NCI-H748 treated with DMSO at 0.1 percent for 48 hours (cell line): ENCODE measurements at places on chromosomes 16 and 17.

DNA sequence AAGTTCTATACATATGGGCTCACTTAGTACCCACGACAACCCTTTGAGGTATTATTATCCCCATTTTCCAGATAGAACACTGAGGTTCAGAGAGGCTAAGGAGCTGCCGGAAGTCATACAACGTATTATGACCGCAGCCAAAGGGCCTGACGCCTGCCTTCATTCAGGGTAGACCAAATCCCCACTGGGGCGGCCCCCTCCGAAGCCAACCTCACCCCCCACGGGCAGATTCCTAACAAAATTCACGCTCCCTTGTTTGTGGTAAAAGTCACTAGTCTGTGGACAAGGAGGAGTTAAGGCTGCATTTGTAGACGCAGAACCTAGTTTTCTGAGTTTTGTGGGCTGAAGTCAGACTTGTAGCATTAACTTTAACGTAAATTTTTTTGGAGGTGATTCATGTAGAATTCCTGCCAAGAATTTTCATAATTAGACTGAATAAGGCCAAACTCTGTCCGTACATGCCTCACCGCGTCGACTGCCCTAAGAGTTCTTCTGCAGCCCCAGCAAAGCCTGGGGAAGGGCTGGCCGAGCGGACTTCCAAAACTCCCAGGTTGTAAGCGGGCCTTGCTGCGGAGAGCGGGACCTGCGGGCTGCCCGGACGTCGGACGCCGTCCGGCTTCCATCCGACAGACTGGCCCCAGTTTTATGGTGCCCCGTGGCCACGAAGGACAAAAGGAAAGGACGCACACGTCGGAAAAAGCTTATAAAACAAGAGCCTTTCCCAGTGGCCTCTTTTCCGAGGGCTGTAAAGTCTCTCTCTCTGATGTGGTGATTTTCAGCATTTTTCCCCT lies 75.7 kb downstream of the NXN start:
- no peak for DNase-seq

DNA sequence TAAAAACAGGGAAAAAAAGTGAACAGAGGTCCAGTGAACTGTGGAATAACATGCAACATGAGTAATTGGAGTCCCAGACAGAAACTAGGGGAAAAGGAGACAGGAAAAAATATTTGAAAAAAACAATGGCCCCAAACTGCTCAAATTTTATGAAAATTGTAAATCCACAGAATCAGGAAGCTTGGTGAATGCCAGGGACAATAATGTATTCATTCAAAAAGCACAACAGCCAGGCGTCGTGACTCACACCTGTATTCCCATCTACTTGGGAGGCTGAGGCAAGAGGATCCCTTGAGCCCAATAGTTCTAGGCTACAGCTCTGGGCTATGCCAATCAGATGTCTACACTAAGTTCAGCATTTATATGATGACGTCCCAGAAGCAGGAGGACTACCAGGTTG lies 23.7 kb downstream of the NCOR1 start:
- DNase-seq: no peak

DNA sequence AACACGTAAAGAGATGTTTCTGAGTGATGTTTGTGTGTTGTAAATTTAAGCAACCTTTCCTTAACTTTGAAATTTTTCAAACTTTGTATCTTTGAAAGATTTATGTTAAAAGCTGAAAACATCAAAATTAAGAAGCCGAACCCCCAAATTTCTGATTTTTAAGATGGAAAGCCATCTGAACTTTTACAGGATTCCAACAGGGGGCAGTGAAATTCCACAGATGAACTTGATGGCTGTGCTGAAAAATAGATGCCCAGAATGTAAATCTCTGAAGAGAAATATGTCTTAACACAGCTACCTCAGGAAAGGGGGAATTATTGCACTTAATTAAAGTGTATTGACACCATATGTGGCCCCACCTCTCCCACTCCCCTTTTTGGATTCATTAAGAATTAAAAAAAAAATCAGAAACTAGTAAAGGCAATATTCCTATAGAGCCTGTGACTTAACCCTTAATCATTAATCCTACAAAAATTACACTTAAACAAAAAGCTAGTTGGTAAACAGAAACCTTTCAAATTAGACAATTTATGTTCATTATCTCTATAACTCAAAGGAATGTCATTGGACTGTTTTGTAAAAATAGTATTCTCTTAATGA lies 597.9 kb downstream of the KCNJ2 start:
- peak; percentile 73 for DNase-seq

- DNase-seq: no peak
These were observed 18.0 kb downstream of the TNRC6A start for GRCh38 chr16:24747441-24747840.

- DNase-seq: no peak
These were observed 116.5 kb downstream of the ZNF778 start for GRCh38 chr16:89334050-89334449.

DNA sequence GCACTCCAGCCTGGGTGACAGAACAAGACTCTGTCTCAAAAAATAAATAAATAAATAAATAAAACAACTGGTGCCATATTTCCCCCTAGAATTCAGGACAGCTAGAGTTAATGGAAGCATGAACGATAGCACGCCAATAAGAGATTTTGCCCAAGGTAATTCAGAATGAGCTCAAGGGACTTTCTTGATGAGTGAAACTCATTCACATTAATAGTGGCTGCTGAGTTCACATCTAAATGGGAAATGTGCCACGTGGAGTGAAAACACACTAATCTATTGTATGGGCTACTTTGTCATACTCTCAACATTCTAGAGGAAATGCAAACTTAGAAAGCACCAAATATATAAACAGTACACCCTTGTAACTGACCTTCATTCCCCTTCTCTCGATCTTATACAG lies 47.4 kb upstream of the PSMD7 start:
- DNase-seq: peak; percentile 11

DNA sequence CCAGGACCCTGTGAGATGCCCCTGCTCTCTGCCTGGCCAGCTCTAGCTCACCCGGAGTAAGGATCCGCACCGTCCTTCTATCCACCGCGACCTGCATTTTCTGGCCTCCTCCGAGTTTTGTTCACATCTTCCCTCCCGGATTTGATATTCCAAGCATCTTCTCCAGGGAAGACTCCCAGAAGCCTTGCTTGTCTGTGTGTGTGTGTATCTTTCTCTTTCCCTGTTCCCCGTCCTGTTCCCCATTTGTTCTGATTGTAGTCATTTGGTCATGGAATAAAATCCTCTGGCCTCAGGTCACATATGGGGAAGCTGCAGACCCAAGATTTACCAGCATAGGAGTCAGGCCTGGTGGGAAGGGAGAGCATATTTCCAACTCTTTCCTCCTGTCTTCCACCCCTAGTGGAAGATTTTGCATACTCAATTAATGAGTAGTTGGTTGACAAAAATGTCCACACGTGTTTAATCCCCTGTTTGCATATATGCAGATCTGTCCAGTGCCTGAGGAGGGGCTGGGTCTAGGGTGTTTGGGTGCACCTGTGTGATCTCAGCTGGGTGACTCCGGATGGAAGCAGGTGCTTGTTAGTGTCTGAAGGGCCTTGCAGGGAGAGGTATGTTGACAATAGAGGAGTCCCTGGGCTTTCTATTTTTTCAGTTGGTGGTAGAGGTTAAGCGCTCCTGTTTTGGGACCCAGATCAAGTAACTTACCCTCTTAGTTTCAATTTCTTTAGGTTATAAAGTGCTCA lies 1.9 kb downstream of the PRAC1 start:
- DNase-seq: no peak

DNA sequence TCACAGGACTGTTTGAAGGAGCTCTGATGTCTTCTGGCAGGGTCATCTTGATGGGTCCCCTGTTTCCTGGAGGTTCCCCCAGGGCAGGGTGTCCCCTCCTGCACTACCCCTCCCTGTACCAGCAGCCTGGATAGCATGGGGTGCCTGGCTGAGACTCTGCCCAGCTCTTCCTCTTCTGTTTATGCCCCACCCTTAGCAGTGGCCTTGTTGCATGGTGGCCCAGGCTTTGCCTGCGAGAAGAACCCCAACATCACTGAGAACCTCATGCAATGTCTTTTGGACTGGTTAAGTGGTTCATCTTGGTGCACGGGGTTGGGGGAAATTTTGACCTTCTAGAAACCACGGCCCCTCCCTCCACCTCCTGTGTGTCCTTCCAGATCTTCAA lies 121.8 kb downstream of the IRX3 start:
- no peak for DNase-seq

- no peak for DNase-seq
These were observed 230.6 kb upstream of the RPL38 start for GRCh38 chr17:73972901-73973300.

GRCh38 chr17:30232015-30232823 lies 3.3 kb downstream of the SLC6A4 start:
- DNase-seq: peak; percentile 59

DNA sequence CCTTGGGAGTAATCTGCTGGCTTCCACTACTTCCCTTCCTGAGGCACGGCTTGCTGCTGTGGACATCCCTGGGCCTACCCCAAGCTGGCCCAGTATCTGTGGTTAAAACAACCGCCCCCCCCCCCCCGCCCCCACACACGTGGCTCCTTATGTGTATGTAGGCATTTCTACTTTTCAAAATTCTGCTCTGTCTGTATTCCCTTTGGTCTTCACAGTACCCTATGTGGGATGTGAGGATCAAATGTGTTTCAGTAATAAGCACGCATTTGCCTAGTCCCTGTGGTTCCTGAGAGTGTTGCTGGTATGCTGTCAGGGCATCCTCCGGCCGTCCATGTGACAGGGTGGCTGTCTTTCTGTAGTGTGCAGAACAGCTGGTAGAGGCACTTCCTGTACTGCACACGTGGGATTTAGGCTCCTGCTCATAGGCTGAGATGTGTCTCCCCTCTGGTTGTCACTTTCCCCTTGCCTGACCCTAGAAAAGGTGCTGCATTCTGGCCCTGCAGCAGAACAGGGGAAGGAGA lies 2.2 kb downstream of the NT5M start:
- no peak for DNase-seq

- DNase-seq: no peak
These were observed 285.4 kb upstream of the PMFBP1 start for GRCh38 chr16:72457243-72457940.

DNA sequence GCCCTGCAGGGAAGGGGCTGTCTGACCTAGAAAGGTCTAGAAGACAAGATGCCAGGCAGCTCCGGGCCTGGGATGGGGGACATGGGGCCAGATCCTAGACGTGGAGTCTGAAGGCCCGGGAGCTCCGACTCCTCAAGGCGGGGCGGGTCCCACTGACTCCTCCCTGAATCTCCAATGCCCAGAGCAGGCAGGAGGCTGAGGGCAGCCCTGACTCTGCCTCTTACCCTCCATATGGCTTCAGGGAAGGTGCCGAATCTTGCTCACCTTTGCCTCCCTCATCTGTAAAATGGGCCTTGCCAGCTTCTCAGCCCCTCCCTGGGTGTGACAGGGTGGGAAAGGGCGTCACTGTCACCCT lies 14.8 kb downstream of the VASN start:
- DNase-seq: no peak

GRCh38 chr17:79002291-79002690 lies 7.3 kb downstream of the CANT1 start:
- DNase-seq: no peak

DNA sequence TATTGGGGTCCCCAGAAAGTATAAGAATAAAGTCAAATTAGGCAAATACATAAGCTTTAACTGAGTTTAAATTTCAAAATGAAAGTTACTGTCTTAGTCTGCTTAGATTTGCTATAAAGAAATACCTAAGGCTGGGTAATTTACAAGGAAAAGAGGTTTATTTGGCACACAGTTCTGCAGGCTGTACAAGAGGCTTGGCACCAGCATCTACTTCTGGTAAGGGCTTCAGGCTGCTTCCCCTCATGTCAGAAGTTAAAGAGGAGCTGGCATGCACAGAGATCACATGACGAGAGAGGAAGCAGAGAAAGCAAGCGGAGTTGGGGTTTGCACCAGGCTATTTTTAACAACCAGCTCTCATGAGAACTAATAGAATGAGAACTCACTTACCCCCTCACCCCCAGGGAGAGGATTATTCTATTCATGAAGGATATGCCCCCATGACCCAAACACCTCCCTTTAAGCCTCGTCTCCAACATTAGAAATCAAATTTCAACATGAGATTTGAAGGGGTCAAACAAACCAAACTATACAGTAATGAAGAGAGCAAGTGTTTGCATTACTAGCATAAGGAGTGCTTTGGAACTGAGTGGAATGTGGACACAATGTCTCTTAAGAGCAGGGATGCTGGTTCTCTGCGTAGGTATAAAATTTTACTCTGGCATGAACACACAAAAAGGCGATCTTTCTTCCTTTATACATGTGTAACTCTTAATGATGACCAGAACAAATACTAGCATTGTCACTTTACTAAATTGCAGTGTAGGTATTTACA lies 292.8 kb upstream of the PMFBP1 start:
- DNase-seq: no peak

- DNase-seq: no peak
These were observed 116.8 kb downstream of the ANKRD11 start for GRCh38 chr16:89373355-89374110.

DNA sequence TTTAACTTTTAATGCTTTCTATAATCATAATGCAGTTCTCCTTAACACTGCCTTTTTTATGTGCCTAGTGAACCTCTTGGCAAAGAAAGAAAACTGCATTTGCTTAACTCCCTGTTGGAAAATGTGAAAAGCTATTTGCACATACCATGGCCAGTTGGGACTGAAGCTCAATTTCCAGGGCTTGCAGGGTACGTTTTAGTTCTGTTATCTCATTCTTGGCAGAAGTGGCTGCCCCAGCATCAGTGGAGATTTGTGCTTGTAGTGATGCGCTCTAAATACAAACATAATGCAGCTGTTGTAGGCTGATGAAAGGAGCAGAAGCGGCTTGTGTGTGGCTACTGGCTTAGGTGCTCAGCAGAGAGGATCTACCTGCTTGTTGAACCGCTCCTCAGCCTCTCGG lies 3.7 kb downstream of the KRT24 start:
- no peak for DNase-seq

- DNase-seq: no peak
These were observed 98.2 kb upstream of the DHX40 start for GRCh38 chr17:59466946-59467801.

GRCh38 chr17:14302091-14302430 lies 1.2 kb downstream of the HS3ST3B1 start:
- DNase-seq: no peak

DNA sequence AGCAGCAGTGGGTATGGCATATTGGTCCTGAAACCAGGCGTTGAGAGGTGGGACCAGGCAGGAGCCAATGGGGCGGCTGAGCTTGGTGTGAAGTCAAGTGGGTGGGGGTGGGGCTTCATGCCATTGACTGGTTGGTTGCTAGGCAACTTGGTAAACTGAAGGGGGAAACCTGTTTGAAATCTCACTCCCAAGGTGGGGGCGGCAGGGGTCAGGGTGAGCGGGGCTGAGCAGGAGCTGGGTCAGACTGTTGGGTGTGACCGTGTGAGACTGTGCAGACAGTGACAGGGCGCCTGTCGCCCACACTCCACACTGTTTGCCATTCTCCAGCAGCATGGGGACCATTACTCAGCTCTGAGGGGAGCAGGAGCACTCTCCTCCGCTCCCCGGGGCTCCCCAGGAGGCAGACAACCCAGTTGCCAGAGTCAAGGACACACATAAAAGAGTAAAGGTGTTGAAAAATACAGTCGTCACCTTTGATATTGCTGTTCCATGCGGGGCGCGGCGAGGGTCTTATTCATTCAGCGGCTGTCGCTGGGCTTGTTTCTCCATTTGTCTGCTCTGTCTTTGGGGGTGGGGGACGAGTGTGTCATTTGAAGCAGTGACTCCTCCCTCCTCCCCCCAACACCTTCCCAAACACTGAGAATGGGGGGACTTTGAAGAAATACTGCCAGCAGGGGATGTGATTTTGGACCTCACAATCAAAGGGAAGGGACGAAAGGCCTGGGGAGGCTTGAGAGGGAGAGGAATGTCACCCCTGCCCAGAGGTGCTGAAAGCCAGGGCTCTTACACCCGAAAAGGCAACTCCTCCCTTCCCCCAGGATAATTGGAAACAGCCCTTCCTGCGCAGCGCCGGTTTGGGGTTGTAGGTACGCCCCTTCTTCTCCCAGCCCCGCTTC lies 1.2 kb upstream of the EFNB3 start:
- peak; percentile 96 for DNase-seq
